HCEC 1CT (cell line): ENCODE measurements at places on chromosomes 7 and 10.

- DNase-seq = no peak
Observed at GRCh38 chr7:74455291-74455804, 1.6 kb downstream of the GTF2IRD1 start.

DNA sequence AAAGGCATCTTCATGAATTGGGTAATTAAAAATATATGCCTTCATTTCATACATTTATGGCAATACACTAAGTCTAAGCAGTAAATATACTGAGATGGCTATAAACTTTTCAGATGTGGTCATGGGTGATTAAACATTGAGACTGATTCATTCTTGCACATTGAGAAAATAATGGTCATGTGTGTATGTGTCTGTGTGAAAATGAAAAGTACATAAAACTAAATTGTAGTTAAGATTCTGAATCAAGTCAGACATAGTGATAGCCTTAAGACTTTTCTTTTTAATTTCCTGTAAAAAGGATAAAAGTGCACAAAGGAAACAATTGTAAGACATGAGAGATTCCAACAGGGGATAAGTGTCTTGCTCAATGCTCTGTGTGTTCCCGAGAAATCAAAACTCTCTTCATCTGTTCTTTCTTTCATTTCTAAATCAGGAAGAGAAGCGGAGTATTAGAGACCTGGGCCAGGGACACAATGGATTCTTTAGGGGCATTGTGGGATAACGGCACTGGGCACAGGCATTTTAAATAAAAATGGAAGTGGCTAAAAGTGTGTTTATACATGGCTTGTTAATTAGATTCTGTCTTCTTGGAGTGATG, 69.8 kb upstream of the AGR3 start:
- no peak for DNase-seq

DNA sequence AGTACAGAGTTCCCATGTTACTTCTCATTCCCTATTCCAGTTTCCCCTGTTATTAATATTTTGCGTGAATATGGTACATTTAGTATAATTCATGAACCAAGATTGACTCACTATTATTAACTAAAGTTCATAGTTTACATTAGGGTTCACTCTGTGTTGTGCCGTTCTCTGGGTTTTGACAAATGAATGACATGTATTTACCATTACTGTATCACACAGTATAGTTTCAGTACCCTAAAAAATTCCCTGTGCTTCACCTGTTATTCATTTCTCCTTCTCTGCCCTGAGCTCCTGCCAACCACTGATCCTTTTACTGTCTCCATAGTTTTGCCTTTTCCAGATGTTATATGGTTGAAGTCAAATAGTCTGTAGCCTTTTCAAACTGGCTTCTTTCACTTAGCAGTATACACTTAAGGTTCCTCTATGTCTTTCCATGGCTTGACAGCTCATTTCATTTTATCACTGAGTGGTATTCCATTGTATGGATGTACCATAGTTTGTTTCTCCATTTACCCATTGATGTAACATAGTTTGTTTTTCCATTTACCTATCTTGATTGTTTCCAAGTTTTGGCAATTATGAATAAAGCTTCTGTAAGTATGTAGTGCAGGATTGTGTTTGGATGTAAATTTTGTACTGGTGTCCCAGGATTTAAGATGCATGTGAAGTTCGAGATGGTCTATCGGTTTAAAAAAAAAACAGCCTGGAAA, 58.8 kb downstream of the CDK14 start:
- no peak for DNase-seq

DNA sequence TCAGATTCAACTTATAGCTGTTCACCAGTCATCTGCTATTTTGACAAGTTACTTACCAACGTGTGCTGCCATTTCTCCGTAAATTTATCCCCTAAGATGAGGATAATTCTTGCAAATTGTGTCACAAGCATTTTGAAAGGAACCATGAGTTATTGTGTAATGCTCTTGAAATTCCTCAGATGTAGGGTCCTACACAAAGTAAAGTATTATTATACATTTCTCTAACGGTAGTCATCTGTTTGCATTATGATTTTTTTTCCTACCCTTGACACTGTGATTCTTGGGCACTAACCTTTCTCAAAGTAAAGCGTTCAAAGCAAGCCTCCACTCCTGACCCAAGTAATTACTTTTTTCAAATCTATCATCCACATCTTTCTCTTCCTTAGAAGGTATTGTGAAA, 8.1 kb downstream of the HERC4 start:
- no peak for DNase-seq

GRCh38 chr10:50501924-50502452, 121.8 kb downstream of the SGMS1 start:
- DNase-seq = no peak

- no peak for DNase-seq
Observed at GRCh38 chr10:79377557-79378382, 30.5 kb downstream of the PPIF start.

DNA sequence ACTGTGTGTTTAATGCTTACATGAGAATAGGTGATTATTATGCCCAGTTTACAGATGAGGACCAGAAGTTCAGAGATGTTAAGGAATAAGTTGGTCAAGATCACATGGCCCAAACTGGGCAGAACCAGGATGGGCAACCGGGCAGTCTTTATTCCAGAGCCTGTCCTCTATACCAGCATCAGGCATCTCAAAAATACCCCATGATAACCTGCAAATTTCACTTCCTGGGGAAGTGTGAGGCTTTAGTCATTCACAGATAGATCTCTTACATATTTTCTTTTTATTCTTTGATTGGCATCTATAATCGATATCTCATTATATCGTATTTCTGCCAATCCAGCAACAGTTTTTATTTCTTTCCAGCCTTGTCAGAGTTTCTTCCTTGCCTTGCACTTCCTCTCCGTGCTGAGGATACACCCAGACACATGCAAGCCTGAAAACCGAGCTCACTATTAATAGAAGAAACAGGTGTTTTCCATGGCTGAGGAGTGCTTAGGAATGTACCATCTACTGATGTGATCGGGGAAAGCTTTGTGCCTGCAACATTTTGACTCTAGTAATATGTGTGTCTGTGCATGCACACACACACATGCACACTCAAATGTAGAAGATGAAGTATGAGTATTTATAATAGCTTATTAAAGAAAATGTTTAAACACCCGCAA, 82.4 kb downstream of the CREM start:
- no peak for DNase-seq

GRCh38 chr7:76296743-76297740, 5.4 kb upstream of the HSPB1 start:
- peak; percentile 88 for DNase-seq

- peak; percentile 29 for DNase-seq
Observed at GRCh38 chr10:103792547-103792946, 62.8 kb downstream of the SH3PXD2A start.

- no peak for DNase-seq
Observed at GRCh38 chr7:67842571-67842970, 845.9 kb downstream of the TYW1 start.

- no peak for DNase-seq
Observed at GRCh38 chr7:155754165-155754564, 58.1 kb downstream of the SHH start.
